Stimulated activated naive CD4-positive, alpha-beta T cell treated with Interleukin-2 at 50 U/mL for 16 hours (primary cell): ENCODE measurements at places on chromosomes 12 and 14.

GRCh38 chr14:77565289-77565993 is 51.0 kb downstream of the SPTLC2 start:
- no peak for DNase-seq

GRCh38 chr14:103782376-103782775 is 65.0 kb downstream of the PPP1R13B start:
- DNase-seq = no peak

DNA sequence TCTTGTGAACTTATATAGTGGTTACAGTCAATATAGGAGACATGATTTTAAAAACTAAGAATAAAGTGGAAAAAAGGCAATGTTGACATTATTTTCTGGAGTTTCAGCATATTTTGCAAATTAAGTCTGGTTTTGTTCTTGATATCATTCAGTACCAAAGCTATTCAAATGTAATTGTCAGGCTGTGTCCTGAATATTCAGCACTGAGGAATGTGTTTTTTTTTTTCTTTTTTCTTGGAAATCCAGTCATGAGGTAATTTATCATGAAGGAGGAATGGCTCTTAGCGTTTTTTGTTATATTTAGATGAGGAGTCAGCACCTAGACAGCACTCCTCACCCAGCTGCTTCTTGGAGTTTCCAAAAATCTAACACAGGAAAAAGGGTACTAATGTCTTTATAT is 225.5 kb downstream of the CCDC91 start:
- DNase-seq = no peak

GRCh38 chr14:34104489-34105397 is 153.9 kb upstream of the EGLN3 start:
- no peak for DNase-seq
